ENCODE measurements at places on chromosomes 3 and 15.

- no peak for DNase-seq
These were observed 40.3 kb downstream of the UMPS start for GRCh38 chr3:124770336-124771082.

- no peak for DNase-seq
These were observed 51.0 kb downstream of the DPPA2 start for GRCh38 chr3:109265295-109265694.

DNA sequence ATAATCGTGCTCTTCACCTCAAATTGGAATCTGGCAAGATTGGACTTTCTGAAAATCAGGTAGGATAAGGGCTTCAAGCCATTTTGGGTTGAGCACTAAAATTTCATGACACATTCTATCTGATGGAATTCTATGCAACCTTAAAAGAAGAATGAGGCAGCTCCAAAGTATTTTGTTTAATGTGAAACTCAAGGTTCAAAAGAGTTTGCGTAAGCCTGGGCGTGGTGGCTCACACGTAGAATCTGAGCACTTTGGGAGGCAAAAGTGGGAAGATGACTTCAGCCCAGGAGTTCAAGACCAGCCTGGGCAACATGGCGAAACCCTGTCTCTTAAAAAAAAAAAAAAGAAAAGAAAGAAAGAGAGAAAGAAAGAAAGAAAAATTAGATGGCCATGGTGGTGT, 3.6 kb upstream of the PLA1A start:
- DNase-seq = no peak

DNA sequence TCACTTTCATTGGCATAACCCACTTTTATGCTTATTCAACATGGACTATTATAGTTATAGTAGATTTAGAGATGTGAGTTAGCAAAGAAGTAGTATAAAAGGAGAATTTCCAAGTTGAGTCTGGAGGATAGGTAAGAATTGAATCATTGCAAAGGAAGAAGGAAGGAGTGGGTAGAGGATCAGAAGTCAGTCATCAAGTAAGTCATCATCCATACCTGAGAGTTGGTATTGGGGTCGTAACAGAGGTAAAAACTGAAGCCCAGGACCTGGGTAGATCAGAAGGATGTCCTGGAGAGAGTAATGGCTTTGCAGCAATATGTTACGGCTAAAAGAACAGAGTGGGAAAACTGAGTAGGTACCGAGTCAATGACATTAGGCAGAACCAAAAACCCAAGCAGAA, 265.7 kb downstream of the SUCLG2 start:
- no peak for DNase-seq

DNA sequence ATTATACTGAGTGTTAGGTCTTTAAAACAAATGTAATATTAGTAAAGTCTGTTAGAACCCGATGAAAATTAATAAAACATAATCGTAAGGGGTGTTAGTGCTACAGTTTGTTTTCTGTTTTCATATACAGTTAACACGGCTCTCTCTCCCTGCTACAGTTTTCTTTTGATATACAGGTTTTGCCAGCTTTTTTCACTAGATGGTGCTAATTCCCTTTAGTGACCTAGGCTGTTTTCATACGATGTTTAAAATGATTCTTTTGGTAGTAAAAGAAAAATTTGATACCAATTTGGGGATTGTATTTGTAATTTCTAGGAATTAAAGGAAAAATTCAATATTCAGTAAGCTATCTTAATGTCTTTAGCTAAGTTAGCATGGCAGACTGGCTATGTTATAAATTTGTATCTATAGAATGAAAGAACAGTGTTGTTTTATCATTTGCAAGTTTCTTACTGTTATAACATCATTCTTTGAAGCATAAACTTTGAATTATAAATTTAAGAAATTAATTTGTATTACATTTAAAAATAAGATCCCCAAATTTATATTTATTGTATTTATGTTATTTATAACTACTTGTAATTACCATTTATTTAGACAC, 11.5 kb downstream of the APH1B start:
- DNase-seq = peak; percentile 54

DNA sequence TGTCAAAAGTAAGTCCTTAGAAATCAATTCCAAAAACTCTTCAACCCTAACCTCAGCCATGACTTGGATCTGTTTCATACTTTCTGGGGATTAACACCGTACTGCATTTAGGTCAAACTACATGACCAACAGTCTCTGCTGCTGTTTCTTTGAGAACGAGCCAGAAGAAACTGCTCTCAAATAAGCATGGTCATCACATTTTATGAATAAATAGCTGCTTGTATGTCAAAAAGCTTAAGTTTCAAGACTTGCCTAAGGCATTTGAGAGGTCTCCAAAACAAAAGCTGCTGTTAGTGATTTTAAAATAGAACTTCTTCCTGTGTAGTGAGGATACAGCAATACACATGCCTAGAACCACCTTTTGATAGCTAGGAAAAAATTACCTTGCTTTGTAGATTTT, 166.3 kb upstream of the CHRM5 start:
- DNase-seq = no peak

- no peak for DNase-seq
These were observed 85.6 kb upstream of the POU1F1 start for GRCh38 chr3:87361956-87362355.

GRCh38 chr3:136818769-136819391, at the start of gene SLC35G2:
Gene SLC35G2 (plus strand): TSS chr3:136819126. CDS start chr3:136854461, 35,335 bp downstream.
- DNase-seq = no peak

DNA sequence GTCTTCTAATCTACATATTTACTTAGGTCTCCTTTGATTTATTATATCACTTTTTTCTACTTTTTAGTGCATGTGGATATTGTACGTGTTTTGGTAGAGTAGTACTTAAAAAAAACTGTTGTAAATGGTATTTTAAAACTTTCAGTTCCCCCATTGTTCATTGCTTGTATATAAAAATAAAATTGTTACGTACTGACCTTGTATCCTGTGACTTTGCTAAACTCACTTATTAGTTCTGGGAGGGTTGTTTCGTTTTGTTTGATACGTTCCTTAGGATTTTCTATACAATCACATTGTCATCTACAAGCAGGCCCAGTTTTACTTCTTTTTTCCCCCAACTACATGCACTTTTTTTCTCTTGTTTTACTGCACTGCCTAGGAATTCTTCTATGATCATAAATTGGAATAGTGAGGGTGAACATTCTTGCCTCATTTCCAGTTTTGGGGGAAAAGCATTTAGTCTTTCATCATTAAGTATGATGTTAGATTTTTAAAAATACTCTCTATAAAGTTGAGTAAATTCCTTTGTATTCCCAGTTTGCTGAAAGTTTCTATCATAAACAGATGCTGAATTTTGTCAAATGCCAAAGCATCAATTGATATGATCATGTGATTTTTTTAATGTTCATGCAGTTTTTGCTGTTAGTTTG, 33.5 kb upstream of the ACKR4 start:
- no peak for DNase-seq

DNA sequence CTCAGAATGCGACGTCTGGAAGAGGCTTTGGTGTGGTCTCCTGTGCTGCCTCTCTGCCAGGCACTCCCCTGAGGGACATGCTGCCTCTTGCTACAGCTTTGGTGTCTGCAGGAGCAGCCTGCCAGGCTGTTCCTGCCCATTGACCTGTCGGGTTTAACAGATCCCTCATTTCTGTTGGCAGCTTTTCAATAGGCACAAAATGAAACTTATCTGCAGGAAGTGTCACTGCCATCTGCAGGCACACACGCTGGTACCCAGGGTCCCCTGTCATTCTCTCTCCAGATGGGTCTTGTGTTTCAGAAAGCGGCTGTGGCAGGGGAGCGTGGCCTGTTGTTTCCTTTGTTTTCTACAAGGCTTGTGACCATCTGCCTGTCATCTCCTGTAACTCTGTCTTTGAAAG, 328.3 kb upstream of the CHRM5 start:
- DNase-seq = no peak

GRCh38 chr3:49724586-49724985, 835 bp upstream of the GMPPB start:
- peak; percentile 61 for DNase-seq

DNA sequence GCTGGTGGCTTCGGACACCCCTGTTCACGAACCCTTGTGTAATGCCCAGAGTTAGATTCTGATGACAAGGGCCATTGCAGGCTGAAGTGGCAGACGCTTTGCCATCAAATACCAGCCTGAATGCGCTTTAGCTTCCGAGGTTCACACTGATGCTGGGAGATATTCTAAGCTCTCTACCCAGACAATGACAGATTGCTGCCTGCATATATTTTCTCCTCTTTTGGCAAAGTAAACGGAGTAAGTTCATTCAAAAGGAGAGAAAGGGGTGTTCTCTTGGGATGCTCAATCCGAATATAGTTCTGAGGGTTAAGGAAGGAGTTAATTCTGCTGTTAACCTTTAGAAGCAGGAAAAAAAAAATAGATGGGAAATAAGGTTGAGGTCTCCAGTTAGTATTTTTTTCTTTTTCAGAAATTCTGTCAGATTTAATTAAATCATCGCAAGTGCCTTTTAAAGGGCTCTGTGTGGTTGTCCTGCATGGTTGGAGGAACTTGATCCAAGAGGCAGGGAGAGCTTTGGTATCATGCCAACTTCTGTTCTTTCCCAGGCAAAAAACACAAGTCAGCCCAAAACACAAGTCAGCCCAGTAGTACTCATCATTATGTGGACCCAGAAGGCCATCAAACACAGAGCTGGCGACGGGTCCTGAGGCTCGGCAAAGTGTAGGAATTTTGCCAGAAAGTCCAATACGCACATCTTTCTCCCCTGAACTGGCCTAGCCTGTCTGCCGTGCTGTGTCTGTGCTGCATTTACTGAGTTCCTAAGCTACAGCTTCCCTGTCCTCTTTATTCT, 70.9 kb upstream of the ST8SIA2 start:
- no peak for DNase-seq

GRCh38 chr15:64753480-64754185, 21.8 kb downstream of the RBPMS2 start:
- peak; percentile 43 for DNase-seq

DNA sequence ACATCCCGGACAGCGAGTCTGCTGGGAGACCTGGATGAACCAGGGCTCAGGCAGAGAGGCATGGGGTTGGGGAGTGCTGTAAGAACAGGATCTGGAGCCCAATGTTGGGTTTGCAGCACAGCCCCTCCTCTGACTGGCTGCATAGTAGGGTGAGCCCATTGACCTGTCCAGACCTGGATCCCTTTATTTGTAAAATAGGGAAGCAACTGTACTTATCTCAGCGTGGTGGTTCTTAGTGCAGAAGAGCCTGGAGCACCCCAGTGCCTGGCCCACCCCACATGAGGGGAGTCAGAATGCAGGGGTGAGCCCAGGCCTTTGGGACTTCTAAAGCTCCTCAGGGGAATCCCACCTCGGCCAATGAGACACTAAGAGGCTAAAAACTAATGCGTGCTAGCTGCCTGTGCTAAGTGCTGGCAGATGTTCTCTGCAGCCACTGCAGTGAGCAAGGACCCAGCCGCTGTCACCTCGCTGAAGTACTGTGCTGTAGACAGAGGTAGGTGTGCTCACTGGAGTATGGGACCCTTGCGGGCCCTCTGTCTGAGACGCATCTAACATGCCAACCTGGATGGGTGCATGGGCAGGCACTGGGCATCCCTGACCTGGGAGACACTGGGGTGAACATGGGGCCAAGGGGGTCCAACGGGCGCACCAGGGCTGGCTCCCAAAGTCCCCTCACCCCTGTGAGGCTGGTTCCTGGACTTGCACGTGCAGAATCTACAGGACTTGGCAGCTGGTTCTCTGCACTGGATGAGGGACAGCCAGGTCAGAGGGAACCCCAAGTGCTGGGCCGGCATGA, 95.6 kb downstream of the ATP10A start:
- no peak for DNase-seq

Measured in GM13977 (cell line).